ENCODE measurements at places on chromosomes 7 and 10.
A peak's percentile ranks its signal among the peaks of the same experiment; 100 is the strongest.

DNA sequence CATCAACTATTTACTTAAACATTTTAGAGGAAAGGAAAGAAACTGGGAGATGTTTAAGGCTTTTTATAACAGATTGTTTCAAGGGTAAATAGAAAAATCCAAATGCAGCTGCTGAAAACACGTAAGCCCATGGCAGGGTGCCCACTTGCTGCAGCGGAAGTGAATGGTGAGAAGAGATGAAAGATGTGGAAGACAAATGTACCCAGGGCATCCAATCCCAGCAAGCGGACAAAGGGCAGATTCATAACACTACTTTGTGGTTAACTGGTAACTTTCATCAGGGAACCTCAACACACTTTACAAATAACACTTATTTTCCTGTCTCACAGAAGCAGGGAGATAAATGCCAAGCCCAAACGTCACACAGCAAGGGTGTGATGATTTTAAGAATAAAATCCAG lies 358.4 kb downstream of the KCNMA1 start:
- DNase-seq = no peak

GRCh38 chr7:158556721-158557440 lies 30.7 kb downstream of the PTPRN2 start:
- DNase-seq = no peak

GRCh38 chr7:633381-634018 lies 93.0 kb upstream of the DNAAF5 start:
- no peak for DNase-seq

GRCh38 chr7:123054357-123055133 lies 59.0 kb upstream of the TAS2R16 start:
- DNase-seq = no peak

GRCh38 chr7:22587322-22587721 lies 87.3 kb upstream of the STEAP1B start:
- DNase-seq = peak; percentile 91

DNA sequence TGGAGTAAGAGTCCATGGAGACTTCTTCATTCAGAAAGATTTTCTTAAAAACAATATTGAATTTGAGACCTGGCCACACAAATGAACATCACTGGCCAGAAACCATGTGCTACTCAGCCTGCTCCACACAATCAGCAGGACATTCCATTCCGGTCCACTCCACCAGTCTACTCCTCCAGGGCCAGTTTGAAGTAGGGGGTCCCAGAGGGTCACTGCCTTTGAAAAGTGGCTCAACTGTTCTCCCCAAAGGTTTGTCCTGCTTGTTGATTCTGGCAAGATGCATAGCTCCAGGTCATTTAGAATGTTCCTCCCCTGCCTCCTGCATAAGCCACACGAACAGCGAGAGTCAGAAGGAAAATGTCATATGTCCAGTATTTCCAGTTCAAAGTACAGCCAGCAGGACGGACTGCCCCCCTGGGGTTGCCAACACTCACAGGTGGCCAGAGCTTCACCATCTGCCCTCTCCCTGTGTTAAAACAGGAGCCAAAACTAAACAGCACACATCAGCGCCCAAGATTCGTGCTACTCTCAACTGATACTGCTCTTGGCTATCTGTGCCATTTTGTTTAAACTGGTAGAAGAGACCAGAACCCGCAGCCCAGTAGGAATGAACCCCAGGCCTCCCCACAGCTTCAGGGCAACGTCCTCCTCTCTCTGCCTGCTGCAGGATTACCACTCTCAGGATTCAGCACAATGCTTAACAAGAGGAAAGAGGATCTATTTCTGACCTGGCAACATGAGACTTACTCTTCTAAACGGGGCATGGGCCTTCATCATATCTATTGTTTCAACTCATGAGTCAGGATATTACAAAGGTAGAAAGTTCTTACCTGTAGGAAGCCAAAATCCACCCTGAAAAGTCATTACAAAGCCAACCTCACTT lies 11.3 kb downstream of the GRB10 start:
- DNase-seq = no peak

- DNase-seq = no peak
These were observed 175.3 kb downstream of the RAPGEF5 start for GRCh38 chr7:22181663-22182062.

- peak; percentile 48 for DNase-seq
These were observed 40.6 kb downstream of the PYROXD2 start for GRCh38 chr10:98374217-98374985.

GRCh38 chr7:137937202-137937560 lies 64.7 kb downstream of the CREB3L2 start:
- DNase-seq = no peak

DNA sequence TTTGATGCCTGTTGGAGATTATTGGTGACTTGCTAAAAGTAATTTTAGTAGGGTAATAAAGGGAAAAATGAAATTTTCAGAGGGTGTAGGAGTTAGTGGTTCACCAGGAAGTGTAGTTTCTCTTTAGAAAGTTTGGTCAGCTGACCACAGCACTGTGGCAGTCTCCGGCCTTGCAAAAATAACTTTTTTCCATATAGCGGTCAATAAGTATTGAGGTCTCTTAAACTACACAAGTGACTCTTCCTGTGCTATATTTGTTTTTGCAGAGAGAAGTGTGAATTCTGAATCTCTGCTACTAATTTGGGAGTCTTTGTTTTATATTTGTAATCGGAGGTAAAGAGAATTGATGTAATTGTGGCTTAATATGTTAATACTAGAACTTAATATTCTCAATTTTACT lies 24.3 kb downstream of the PTPN12 start:
- DNase-seq = peak; percentile 32

- peak; percentile 67 for DNase-seq
These were observed 98.2 kb downstream of the ANLN start for GRCh38 chr7:36487756-36488336.

- DNase-seq = no peak
These were observed 8.9 kb downstream of the HK1 start for GRCh38 chr10:69287181-69287580.

- no peak for DNase-seq
These were observed 71.4 kb upstream of the RHEB start for GRCh38 chr7:151590850-151591771.

DNA sequence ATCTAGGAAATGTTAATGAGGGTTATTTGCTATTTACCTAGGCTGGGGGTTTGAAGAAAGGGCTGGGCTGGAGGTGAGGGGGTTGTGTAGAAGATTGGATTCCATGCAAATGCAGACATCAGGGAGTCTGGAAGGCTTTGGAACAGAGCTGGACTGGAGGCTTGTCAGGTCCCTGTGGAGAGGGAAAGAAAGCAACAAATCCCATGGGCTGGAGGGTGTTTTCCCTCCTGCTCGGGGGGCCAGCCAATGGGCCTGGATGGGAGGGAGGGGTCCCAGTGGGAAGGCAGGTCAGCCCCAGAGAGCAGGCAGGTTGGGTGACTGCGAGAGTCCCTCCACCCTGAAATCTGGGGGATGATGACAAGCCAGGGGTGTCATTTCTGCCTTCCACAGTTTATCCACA lies 431.8 kb downstream of the RPS24 start:
- no peak for DNase-seq

GRCh38 chr10:10819206-10819856 lies 198.3 kb upstream of the CELF2 start:
- no peak for DNase-seq

DNA sequence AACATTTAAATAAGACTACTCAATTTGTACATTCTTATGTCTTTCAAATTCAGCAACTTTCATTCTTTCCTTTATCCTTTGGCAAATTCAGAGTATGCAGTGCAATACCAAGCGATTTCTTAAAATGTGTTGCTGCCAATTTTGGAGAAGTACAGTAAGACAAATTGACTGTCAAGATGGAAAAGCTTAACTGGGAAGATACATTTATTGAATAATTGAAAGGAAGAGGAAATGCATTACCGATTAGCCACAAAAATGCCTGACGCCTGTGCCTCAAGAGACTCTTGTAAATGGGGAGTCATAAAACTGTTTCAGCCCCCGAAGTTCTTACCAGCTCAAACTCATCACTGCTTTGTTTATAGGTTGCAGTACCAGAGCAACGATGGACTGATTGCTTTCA lies 373.3 kb upstream of the GALNT17 start:
- no peak for DNase-seq

Measured in suppressor macrophage treated with lipopolysaccharide for 4 hours (primary cell).